Stimulated activated CD4-positive, alpha-beta T cell treated with anti-CD3 and anti-CD28 coated beads, Interleukin-1b, Interleukin-23, amount 100 ng/mL, for 1 hour (primary cell): ENCODE measurements at places on chromosomes 2 and 18.

DNA sequence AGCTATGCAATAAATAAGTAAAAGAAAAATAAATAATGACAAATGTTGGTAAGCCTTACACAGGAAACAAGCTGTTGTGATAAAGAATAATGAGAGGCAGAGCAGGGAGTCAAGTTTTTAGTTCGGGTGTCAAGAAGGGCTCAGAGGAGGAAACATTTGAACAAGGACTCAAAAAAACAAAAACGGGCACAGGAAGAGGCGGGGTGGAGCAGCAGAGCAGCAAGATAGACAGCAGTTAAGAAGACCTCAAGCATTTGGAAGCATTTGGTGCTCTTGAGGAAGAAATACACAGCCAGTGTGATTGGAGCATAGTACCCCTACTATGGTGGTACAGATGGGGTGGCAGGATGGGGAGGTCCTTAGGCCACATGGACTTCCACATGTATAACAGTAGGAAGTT is 2.8 kb downstream of the TMEM169 start:
- no peak for DNase-seq

DNA sequence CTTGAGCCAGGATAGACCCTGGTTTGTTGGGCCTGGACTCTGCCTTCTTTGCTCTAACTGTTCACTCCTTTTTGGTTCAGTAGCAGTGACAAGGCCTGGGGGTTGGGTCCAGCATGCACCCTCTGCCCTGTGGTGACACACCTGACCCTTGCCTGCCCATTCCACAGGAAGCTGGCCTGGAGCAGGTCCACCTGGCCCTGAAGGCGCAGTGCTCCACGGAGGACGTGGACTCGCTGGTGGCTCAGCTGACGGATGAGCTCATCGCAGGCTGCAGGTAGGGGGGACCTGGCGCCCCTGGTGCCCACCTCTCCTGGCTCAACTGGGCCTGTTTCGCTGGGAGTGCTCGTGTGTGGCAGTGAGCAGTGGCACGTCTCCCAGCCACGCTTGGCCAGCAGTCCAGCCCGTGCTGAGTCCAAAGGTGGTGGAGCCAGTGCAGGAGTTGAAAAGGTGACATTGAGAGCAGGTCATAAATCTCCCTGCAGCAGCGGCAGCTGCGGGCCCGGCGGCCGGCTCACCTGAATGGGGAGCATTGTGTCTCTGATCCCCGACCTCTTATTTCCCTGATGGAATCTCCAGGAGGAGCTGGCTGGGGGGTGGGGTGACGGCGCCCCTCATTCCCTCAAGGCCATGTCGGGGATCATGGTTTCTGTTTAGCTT is 102.6 kb downstream of the DYSF start:
- no peak for DNase-seq

DNA sequence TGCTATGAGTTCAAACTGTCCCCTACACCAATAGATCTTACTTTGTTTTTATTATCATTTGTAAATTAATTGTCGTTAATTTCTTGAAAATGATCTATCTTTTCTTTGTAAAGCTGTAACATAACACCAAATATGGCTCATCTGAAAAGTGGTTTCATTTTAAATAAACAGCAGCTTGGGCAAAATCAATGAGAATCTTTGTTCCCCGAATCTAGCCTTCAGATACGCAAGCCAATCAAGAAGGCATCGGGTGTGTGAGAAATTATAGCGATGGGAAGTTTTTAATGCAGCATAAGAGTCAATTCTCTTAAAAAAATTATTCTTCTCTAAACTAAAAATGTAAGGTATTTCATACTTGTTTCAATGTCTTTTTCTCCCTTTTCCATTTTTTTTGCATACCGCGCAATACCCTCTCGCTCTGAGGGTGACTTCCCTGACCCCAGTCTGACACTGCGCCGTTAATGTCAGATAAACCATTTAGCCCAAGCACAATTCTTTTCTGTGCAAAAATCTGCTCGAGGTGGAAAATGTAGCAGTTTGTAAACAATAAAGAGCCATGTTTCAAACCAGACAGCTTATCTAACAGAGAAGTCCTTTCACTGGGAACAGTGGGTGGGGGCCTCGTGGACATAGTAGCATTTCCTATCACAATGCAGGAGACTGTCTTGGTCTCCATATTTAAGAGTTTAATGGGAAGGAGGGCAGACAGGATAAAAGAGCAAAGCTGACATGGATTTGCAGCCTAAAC is 129.4 kb downstream of the TCF4 start:
- DNase-seq = no peak

DNA sequence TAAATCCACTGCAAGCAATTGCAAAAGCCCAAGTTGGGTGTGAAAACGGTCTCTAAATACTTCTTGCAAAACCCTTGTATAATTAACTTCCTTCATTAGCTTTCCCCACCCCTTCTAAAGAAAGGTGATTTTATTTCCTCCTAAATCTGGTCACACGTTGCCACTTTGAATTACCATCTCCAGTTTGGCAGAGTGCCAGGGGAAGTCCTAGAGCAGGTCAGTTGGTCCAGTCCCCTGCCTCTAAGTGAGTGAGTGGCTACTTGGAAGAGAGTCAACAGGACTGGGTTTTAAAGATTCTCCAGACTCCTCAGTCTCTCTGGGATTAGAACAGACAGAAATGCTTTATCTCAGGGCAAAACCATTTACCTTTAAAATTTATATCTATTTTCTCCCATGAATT is 18.7 kb upstream of the LYPD6B start:
- DNase-seq = no peak

GRCh38 chr2:207764096-207764630 is 5.5 kb downstream of the FZD5 start:
- DNase-seq = no peak

DNA sequence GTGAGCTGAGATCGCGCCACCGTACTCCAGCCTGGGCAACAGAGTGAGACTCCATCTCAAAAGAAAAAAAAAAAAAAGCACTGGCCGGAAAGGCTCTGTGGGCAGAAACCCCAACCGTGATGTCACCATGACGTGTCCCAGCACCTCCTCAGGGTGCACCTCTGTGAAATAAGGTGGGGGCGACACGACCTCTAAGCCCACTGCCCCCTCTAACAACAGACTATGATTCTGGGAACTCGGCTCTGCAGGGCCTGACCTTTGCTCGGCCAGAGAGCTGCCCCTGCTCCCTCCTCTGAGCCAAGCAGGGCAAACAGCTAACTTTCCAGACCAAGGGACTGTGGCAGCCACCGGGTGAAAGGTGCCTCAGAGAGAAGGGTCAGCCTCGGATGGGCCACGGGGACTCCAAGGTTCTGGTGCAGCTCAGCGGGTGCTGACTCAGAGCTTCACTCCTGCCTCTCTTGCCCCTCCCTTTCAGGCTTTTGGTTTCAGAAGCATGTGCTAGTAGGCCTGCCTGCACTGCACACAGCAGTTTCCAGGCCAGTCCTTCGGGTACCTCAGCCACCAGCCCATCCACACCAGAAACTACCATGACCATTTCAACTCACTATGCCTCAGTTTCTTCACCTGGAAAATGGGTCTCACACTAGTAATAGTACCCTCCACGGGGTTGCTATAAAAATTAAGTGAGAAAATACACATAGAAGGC is 8.0 kb downstream of the TMBIM1 start:
- DNase-seq = no peak

GRCh38 chr2:236977063-236977851 is 108.4 kb upstream of the COPS8 start:
- no peak for DNase-seq

DNA sequence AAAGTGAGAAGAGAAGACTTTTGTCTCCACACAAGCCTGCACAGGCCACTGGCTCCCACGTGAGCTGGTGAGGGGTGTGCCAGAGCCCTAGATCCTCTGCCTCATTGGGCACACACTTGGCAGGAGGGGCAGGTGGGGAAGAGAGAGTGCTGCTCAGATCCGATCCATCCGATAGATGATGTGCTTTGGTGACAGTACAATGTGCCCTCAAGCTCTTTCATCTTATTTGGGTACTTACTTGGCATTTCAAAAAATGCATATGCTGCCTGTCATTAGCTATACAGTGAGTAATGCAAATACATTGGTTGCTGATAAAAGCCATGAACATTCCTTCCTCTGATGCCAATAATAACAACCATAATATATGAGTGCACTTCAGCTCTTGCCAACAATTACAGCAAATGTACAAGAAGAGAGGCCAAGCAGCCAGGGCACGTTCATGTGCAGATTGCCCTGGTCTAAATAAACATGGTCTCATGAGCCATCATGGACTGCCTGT is 255.3 kb downstream of the VAPA start:
- no peak for DNase-seq

DNA sequence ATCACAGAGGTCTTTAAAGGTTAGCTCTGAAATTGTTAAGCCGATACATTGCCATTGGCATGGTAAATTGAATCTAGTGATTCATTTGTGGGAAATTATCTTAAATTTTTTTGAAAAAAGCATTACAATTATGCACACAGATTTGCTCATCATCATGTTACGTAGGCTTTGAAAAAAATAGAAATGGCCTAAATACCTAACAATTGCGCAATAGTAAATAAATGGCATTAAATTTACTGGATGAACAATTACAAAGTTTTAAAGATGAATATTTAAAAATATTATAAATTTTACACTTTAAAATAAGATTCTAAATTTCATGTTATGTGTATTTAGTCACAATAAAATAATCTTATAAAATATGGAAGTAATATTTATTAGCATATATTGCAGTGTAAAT is 171.3 kb downstream of the RPRM start:
- DNase-seq = no peak

DNA sequence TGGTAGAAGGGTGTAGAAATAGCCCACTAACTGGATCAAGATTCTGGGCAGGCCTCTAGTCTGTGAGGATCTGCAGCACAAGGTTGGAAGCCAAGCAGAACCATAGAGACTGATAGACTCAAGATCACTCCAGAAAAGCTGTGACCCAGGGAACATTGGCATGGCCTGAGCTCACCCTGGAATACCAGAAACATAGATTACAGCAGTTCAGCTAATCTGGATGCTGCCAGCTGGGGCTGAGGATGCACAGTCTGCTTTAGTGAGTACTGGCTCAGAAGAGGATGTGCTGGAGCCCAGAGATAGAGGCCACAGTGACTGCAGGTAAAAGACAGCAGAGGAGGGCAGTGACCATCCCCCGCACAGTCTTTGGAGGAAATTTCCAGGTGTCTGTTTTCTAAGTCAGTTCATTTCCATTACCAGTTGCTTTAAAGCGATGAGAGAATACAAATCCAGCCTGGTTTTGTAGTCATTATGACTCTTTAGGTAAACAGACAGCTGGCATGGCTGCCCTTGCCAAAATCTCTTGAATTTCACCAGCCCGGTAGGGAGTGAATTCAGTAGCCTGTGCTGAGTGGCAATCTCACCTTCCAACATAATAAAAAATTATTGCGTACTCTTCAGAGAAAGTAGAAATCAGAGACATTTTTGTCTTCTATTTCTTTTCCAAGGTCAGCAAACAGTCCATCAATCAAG is 119.2 kb downstream of the ANTXR1 start:
- no peak for DNase-seq

- no peak for DNase-seq
Measured at GRCh38 chr2:241255542-241256167, 59.8 kb downstream of the HDLBP start.

DNA sequence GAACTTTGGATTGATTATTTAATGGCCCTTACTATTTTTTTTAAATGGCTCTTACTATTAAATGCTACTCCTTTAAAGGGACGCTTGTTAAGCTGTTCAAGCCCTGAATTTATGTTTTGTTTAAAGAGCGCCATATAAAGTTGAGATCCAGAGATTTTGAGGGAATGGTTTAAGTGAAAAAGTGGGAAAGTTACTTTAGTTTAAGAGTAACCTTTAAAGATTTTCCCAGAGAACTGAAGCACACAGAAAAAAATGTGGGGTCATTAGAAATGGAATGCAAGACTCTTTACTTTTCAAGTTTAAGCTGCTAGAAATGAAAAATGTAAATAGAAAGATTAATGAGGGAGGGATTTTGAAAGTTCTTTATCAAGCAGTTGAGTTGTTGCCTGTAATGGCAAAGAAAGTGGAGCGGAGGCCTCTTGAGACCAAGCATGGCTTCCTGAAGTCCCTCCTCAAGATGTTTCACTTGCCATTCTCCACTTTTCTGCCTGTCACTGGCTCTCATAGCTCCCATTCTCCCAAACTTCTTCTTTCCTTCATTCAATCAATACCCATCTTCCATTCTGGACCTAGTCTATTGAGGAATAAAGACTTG is 93.2 kb downstream of the KCNS3 start:
- no peak for DNase-seq

- no peak for DNase-seq
Measured at GRCh38 chr2:16654833-16655444, 10.7 kb downstream of the CYRIA start.

DNA sequence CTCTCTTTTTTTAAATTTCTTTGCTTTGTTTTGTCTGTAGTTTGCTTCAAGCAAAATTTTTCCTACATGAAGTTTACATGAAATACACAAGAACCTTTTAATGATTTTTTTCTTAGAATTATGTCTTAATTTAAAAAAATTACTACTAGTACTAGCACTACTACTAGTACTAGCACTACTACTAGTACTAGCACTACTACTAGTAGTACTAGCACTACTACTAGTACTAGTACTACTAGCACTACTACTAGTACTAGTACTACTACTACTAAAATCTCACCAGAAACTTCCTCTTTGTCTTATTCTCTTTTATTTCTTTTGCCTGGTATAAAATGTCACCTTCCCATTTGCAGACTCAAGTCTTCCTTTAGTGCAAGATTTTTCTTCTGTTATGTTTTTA is 71.1 kb downstream of the PTH2R start:
- no peak for DNase-seq

DNA sequence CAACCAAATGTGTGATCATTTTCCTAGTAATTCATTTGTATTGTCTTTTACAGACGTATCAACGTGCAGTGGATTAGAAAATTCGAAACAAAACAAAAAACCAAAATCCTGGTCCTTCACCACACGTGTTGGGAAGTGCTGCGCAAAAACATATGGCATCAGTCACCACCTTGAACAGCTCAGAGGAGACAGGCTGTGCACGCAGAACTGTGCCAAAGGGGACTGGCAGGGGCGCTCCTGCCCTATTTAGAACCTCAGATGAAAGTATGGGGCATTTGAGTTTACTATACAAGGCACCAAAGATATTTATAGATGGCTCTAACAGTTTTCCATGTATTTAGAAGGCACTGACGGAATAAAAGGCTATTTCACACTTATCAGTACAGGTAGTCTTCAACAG is 42.3 kb downstream of the NOL10 start:
- DNase-seq = no peak

GRCh38 chr18:79393181-79393634 is 2.5 kb upstream of the NFATC1 start:
- DNase-seq = no peak

DNA sequence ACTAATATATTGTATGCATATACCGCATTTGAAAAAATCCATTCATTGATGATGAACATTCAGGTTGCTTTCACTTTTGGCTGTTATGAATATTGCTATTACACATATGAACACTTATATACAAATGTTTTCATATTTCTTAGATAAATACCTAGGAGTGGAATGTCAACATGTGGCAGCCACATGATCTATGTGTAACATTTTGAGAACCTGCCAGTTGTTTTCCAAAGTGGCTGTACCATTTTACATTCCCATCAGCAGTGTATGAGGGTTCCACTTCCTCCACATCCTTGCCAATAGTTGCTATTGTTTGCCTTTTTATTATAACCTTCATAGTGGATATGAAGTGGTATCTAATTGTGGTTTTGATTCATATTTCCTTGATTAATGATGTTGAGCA is 40.5 kb downstream of the CCDC85A start:
- no peak for DNase-seq
